ENCODE measurements at places on chromosomes 4 and X.

DNA sequence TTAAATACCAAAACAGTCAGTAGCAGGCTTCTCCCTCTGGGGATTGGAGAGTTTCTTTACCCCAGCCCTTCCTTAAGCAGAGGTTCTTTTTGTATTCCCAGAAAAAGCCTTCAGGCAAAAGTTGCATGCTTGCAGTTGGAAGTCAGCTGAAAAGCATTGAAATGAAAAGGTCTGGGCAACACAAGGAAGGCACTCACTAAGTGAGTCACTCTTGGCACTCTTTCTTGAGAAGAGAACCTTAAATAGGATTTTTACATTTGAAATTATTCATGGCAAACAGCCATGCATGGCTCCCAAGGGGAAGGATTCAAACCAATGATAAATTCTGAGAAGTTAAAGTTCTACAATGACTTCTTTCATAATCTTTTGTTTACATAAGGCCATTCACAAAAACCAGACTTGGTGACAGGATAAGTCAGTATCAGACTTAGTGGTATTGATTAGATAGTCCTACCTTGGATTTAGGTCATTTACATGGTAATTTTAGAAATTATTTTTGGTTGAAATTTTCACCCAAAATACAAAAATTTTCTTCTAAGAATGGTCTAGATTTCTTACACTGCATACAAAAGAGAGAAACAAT lies 2068.9 kb downstream of the PCDH7 start:
- DNase-seq: no peak

DNA sequence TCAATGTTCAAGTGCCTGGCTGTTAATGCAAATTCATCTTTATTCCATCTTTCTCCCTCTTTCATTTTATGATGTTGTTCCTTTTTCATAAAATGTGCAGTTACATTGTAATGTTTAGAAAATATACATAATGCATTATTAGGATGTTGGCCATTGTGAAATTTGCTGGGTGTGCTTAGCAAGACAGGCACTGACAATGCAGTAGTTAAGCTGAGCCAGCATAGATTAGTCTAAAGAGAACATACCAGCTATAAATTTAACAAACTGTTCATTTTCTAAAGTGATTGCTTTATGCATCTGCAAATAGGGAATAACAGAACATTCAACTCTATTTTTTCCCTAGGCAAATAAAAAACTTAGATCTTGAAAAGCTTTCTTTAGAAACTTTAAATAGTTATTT lies 436.0 kb downstream of the IL1RAPL1 start:
- DNase-seq: no peak

- DNase-seq: no peak
Observed at GRCh38 chr4:153517159-153517558, 51.0 kb downstream of the TMEM131L start.

DNA sequence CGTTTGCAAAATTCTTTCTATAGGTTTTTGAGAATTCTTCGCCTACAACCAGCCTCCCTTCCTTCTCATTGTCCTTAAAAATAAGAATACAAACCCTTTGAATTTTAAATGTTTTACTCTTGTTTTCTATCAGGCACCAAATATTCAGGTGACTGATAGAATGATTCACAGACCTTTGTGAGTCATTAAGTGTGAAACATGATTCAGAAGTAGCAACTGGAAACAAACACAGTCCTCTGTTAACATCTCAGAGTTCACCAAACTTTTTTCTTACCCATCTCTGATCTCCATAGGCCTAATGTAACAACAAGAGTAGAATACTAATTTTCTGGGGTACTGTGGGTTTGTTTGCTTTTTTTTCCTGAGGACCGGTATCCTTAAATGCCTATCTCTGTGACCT lies 63.4 kb upstream of the MAB21L2 start:
- DNase-seq: no peak

- DNase-seq: no peak
Observed at GRCh38 chr4:153620352-153620751, 63.7 kb upstream of the TLR2 start.

GRCh38 chrX:77820091-77820727 lies 34.2 kb upstream of the ATRX start:
- no peak for DNase-seq

- DNase-seq: no peak
Observed at GRCh38 chr4:61994036-61994435, 793.9 kb downstream of the ADGRL3 start.

- DNase-seq: no peak
Observed at GRCh38 chrX:137031039-137031438, 2.8 kb downstream of the GPR101 start.

DNA sequence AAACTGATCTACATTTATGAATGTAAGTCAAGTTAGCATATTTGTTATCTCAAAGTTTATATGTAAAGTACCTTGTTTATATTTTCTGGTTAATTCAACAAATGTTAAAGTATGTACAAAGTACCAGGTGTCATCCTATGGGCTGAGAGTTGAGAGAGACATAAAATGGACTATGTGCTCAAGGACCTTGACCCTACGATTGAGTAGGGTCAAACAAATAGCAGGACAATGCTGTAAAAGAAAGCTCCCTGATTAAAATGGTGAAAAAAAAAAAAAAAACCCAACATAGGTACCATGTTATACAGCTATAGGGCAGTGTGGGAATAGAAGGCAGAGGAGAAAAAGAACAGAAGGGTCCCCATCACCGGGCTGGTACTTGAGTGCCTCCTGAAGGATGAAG lies 123.4 kb downstream of the CDS1 start:
- DNase-seq: no peak

DNA sequence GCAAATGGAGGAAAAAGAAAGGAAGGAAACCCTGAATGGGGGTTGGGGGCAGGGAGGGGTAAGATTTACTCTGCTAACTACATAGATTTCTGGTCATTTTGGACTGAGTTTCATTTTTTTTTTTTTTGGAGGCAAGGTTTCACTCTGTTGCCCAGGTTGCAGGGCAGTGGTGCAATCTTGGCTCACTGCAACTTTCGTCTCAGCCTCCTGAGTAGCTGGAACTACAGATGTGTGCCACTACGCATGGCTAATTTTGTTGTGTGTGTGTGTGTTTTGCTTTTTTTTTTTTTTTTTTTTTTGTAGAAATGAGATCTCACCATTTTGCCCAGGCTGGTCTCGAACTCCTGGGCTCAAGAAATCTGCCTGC lies 223.5 kb downstream of the APBB2 start:
- DNase-seq: no peak
